Non-pigmented ciliary epithelial cell (primary cell): ENCODE measurements at places on chromosomes 12 and 14.
A peak's percentile ranks its signal among the peaks of the same experiment; 100 is the strongest.

DNA sequence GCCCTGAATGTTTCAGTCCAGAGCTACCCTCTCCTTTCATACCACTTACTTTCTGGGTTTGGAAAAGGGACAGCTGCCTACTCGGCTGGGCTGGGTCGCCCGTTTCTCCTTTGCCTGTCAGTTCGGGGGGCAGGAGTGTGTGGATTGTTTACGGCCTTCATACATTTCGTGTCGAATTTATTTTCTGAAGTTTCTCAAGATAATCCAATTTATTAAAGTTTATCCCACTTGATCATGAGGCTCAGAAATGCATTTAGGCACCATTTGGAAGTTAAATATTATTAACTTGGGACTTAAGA lies 608 bp downstream of the ZNF410 start:
- no peak for DNase-seq

DNA sequence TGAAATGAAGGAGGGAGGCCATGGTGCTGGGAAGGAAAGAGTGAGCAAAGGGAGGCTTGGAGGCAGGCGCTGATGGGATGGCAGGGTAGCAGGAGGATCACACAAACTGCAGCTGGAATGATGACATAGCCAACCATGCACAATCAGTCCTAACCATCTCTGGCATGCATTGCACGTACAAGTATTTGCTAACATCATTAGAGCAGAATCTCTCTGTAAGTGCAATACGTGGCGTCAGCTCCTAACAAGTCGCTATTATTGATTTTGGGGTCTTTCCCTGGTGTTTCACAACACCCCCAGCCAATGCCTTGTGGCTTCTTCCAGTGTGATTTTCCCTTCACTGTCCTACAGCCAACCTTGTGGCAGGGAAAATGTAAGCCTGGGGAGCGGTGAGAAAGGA lies 18.5 kb downstream of the BDKRB1 start:
- DNase-seq: peak; percentile 72

- DNase-seq: no peak
Observed at GRCh38 chr12:90790747-90791146, 164.2 kb downstream of the CCER1 start.

DNA sequence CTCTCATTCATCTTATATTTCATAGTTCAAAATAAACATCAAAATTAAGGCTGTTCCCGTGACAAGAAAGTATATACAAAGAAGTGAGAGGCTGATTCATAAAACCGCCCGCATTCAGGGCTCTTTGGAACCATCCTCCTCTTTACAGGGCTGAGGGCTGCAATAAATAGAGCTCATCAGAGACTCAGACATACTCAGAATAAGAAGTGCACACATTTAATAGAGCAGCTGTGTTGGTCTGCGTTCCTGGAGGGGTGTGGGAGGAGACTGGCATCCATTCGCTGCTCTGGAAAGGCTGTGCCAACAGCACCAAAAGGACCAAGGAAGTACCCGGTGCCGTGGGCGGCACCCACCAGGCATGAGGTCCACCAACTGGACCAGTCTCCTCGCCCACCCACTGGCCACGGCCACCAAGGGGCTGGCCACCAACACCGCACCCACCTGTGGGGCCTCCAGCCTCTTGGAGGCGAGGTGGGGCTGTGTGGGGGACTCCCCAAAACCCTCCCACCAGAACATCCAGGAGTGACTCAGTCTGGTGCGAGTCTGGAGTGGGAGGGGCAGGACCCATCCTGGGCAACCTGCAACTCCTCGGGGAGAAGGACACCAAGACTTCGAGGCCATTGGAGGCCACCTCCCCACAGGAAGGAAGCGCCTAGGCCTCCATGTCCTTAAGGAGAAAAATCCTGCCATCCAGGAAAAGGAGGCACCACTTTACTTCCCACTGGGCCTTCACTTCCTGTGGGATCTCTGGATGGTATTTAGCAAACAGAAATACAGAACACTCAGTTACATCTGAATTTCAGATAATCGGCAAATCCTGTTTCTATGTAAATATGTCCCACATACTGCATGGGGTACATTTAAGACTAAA lies 32.7 kb downstream of the VCPKMT start:
- DNase-seq: no peak

DNA sequence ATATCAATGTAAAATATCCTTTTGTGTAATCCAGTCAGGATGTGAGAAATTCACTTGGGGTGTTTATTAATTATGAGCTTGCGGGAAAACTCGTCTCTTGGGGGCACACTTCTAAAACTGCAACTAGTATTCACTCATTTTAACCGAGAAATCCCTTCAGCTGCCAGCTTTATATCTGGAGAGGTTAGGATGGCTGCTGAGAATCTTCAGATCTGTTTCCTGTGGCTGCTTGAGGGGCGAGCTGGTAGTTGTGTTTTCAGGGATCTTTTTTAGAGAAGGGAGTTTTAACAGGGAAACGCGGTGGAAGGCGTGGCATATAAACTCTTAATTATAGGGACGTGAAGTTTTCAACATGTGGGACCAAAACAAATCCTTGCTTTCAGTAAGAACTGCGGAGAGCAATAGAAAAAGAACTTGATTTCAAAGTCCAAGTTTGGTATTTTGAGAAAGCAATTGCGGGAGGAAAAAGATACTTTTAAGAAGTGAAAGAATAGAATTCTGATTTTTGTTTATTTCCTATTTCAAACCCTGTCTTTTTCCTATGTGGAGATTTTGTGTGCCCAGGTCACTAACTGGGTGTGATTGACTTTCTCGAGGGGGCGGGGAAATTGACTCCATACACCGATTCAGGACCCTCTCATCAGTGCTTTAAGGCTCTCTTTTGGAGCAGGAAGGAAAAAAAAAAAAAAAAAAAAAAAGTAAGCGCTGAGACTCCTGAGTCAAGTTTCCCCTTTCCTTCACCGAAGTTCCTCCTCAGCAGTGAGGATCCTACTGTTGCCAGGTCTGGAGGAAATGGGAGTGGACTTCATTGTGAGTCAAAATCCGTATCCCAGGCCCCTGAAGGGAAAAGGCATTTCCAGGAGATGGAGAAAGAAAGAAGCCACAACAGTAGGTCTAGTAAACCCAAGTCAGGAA lies 1.1 kb downstream of the PPFIBP1 start:
- no peak for DNase-seq

DNA sequence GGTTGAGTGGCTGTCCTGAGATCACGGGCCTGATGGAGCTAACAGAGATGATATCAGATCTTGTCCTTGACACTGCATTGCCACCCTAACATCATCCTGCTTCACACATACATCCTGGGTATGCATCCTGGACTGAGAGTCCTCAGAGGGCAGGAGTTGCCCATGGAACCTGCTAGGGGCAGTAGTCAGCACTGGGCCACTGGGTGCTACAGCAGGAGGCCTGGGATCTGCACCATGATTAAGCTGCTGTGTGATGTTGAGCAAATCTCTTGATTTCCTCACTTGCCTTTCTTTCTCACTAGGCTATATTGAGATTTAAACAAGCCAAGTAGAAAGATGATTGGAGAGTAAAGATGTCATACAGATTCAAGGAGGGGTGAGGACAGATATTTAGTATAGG lies 22.1 kb upstream of the EIF4B start:
- no peak for DNase-seq

DNA sequence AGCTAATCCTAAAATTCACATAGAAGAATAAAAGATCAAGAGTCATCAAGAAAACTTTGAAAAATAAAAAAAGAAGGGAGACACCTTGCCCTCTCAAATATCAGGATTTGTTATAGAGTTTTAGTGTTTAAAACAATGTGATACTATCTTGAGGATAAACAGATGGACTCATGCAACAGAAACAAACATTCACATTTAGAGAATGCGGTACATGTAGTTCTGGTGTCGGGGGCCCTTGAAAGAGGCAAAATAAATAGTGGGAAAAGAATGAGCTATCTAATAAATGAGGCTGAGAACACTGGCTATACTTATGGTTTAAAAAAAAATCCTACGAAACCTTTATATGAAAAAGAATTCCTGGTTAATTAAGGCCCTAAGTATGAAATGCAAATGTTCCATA lies 127.7 kb downstream of the LLPH start:
- DNase-seq: no peak

GRCh38 chr12:108582978-108583770 lies 14.7 kb downstream of the TMEM119 start:
- DNase-seq: no peak

- no peak for DNase-seq
Observed at GRCh38 chr14:89427426-89428172, 10.6 kb upstream of the FOXN3 start.

DNA sequence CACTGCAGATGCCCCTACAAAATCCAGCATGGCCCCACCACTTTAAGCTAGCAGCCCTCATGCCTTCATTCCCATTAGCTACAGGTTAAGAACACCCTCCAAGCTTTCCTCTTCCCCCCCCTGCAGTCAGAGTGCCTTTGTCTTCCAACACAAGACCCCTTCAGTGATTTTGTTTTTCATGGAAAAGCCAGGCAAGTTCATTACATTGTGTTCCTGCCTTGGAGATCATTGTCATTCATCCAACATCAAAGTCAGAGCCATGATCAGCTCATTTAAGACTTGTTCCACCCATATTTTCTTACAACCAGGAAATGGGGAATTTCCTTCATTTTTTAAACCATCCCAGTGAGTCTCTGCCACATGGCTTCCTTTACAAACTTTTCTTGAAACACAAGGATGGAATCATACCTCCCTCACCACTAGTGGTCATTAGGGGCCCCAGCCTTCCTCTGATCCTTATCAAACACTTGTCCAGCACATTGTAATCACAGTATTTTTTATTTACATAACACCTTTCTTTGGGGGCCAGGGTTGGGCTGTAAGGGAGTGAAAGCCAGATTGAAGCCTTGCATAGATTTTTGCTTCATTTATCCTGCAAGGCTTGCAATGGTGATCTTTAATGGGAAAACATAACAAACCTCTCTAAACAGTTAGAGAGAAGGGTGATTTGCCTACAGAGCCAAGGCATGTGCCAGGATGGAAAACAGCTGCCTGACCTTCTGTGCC lies 765.3 kb downstream of the MED13L start:
- DNase-seq: no peak

DNA sequence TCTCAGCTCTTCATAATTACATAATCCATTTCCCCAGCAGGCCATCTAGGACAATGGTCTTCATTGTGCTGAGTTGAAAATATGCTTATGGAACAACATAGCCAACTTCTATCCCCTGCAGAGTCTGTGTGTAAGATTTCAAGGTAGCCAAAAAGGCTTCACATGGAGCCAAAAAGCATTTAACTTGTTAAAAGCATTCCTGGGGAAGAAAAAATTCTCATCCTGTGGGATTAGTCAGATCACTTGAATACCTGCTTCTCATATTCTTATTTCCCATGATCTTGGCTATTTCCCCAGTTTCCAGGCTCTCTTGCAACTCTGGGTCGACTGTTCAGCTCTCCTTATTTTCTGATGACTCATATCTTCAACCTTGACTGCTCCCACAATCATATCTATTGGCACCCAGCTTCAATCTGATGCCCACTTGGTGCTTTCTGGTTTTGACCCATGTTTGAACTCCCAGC lies 178.9 kb downstream of the KLHL28 start:
- no peak for DNase-seq
